ENCODE measurements at places on chromosomes 1 and 21.

GRCh38 chr1:233815865-233816264 is 88.6 kb upstream of the SLC35F3 start:
- no peak for DNase-seq

DNA sequence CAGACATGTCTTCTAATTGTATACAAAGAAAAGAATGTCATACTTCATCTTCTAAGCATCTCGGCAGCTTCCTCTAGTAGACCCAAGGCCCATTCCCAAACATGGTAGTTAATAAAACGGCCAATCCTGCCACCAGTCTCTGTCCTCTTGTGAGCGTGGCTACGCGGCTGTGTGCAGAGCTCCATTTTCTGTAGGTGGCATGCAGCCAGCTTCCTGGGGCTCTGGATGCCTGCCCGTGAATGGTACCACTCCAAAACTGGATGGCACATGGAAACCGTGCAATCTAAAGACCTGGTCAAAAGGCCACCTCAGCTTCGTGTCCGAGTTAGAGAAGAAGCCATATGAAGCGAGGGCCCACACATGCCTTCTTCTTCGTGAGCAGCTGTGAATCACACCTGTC is 110.7 kb downstream of the SIPA1L2 start:
- DNase-seq = no peak

DNA sequence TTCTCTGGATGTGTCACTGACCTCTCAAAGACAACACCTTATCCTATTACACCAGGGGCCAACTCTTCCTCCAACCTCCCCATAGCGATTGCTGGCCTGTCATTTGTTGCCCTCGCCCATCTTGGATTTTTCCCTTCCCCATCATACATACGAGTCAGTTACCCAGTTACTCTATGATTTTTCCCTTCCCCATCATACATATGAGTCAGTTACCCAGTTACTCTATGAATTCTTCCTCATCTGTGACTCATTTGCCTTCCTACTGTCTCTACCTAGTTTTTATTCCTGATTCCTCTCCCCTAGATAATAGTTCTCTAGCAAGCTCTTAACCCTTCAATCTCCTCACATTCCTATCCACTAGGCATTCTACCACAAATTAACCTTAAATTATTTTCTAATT is 178.8 kb downstream of the NR5A2 start:
- DNase-seq = peak; percentile 68

DNA sequence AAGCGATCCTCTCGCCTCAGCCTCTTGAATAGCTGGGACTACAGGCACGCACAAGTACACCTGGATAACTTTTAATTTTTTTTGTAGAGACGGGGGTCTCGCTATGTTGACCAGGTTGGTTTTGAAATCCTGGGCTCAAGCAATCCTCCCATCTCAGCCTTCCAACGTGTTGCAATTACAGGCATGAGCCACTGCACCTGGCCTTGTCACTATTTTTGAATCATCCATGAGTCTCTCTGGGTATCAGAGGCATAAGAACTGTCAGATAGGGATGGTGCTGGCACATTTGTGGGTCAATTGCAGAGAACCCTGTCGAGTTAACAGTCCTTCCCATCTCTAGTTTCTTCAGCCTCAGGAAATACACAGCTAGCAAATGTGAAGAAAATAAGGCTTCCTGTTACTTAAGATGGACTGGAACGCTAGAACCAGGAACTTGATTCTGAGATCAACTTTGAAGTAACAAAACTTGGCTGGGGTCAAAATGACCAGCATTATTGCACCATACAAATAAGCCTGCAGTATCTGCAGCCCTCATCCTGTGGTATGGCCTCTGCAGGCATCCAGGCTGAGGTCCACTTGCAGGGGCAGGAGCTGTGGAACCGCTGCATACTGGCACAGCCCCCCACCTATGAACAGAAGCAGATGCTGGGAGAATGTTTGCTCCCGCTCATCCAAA is 124.3 kb upstream of the GADD45A start:
- DNase-seq = no peak

DNA sequence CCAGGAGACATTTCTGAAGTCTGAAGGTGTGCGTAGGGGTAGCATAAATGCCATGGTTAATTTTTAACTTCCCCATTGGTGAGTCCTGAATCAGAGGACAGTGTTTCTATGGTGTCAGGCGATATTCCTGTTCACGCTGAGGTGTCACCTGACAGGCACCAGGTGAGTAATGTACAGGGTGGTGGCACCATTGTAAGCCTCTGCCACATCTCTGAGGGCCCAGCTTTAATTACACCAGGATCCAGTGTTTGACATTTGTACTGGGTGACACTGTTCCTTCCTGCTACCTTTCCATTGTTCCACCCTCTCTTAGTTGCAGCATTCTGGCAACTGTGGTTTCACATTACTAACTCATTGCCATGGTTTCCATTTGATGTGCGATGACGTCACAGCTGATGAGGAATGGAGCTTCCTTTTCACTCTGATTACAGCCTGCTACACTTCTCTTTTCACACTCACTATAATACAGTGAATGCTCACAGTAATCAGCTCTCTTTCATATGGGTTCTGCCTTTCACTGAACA is 40.6 kb upstream of the MARK1 start:
- peak; percentile 88 for DNase-seq

GRCh38 chr1:47386268-47386667 is 29.8 kb upstream of the FOXE3 start:
- DNase-seq = no peak
